Cerebellar cortex (tissue), 1 donor: ENCODE measurements at places on chromosomes 2 and 18.

- DNase-seq = no peak
Observed at GRCh38 chr2:54572262-54572635, 116.1 kb downstream of the SPTBN1 start.

DNA sequence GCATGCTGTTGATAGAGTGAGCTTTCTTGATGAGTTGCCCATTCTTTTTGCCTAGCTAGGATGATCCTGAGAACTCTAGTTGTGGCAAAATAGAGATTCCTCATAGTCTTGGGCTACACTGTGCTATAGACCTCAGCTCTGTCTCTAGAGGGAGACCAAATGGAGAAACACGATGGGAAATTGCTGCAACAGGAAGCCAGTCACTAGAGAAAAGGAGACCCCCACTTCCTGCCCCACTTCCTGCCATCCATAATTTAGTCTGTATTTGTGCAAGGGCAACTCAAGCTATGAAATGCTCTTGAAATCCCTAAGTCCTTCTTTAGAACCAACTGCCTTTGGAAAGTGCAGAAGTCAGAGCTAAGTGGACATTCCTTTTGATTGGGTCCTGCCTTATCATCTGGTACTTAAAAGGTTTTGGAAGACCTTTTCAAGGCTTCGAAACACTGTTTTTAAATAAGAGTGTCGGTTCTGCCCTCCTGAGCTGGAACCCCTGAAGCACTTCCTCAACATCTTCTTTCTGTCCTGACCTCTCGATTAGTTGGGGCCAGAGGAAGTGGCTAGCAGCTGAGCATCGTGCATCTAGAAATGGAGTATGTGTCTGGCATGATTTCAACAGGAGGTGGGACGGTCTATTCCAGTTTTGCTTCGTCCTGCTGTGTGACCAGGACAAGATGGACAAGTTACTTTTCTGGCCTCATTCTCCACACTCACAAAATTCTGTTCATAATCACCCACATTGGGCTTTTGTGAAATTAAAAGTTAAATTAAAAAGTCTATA, 8.6 kb upstream of the KCNE4 start:
- no peak for DNase-seq

DNA sequence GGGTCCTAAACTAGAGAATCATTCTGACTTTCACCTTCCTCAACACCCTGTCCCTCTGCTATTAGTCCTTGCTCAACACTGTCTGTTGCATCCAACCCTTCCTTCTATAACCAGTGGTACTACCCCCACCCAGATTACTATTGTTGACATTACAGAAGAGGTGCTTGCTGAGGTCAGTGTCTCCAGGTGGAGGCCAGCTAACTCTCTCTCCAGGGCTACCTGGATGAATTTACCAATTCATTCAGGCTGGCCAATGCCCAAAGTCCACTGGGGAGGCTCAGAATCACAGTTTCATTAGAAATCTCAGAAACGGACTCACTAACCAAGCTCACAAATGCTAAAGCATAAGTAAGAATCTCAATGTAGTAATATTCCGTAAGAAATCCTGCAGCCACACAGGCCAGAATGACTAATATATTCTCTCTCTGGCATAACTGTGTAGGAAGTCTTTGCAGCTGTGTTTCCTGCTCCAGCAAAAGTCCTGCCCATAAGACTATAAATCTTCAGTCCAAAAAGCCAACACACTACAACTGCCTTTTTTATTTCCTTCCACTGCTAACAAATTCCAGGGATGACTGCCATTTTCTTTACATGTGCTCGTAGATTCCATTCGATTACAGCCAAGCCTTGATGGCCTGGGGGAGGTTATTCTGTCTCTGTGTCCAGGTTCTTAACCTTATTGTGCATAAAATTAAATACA, 10.0 kb upstream of the TTR start:
- DNase-seq = no peak

GRCh38 chr2:153476816-153477635, 1.5 kb downstream of the RPRM start:
- DNase-seq = peak; percentile 47

DNA sequence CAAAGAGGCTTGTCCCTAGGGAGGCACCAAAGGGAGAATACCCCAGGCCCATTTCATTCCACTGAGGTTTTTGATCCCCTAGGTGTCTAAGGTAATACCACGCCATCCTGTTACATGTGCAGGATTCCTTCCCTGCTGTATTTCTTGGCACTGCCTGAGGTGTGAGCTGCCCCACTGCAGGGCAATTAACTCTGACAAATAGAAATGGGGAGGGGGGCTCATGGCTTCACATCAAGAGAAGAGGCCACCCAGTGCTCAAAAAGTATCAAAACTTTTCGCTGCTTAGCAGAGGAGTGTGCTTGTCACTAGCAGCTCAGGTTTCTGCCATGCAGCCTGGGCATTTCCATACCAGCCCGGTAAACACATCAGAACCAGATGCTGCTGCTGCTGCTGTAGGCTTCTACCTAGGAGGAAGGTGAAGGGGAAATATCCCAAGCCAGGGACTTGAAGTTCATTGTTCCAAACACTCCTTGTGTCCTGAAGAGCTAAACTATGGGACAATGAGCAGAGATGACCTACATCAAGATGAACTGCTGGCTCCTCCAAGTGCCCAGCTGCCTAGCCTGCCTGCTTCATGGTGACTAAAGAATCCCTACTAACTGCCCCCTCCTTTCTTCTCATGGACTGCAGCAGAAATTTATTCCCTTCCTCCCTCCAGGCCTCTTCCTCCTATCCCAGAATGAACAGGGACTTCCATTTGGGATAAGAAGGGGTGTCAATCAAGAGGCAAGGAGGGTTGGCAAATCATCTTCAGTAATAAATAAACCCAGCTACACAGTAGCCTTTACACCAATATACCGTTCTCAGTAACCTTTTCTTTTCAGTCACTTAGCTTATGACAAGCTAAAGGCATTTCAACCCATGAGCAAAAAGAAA, 16.4 kb downstream of the POU3F3 start:
- no peak for DNase-seq

GRCh38 chr2:74290066-74290465, 53.1 kb downstream of the SLC4A5 start:
- no peak for DNase-seq

GRCh38 chr2:219985017-219985416, 357.6 kb downstream of the SLC4A3 start:
- DNase-seq = no peak

GRCh38 chr2:202773301-202773973, 98.1 kb downstream of the ICA1L start:
- DNase-seq = no peak
